ENCODE measurements at places on chromosomes 3 and 15.

- DNase-seq = no peak
Measured at GRCh38 chr3:71547249-71548198, 36.0 kb downstream of the FOXP1 start.

GRCh38 chr15:29530966-29531365 lies 261.3 kb upstream of the NSMCE3 start:
- DNase-seq = no peak

DNA sequence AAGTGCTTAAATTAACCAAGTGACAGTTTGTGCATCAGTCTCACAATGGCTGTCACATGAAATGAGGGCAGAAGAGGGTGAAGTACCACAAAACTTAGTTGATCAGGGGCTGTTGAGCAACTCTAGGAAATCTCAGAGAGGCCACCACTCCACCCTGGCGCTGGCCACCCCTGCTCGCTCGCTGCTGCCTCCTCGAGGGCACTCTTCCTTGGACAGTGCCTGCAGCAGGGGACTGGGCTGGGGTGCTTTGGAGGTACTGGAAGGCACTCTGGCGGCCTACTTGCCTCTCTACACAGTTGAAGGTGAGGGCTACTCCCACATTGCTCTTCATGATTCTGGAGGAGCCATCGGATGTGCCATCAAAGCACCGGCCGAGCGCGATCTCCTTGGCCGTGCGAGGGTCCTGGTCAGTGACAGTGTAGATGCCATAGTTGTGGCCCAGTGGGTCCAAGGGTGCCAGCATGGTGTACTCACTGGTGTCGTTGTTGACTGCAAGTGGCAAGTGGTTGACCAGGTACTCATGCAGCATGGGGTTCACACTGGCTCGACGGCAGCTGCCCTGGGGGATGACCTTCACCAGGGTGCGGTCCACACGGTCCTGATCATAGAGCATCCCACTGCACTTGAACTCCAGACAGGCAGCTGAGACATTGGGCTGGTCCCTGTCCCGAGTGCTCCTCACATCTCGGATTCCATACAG lies 11.6 kb upstream of the CLPX start:
- no peak for DNase-seq

GRCh38 chr3:16338999-16339398 lies 74.0 kb downstream of the OXNAD1 start:
- DNase-seq = no peak

DNA sequence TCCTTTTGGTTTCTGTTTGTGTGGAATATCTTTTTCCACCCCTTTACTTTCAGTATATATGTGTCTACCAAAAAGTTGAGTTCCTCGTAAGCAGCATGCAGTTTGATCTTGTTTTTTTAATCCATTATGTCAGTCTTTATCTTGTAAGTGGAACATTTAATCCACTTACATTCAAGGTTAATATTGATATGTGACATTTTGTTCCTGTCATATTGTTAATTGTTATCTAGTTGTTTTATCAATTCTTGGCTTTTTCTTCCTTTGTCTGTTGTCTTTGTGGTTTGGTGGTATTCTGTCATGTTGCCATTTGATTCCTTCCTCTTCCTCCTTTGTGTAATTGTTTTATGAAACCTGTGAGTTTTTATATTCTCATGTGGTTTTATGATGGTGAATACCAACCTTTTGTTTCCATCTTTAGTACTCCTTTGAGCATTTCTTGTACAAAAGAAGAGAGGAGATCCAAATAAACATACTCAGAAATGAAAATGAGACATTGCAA lies 43.4 kb upstream of the XCR1 start:
- no peak for DNase-seq

DNA sequence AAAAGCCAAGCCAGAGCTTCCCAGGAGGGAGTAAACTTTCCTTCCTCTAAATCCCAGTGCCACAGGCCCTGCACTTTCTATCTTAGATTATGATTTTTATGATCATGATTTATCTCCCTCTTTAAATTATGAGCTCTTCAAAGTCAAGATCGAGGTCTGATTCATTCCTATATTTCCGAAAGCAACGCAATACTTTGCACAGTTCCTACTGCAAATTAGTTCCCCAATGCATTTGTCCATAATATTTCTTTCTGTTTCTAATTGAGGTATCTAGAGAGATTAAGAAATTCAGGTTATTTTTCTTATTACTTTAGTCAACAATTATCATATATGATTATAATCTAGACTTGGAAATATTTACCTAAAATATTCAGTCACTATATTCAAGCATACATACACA lies 173.1 kb upstream of the LPP start:
- DNase-seq = no peak

- no peak for DNase-seq
Measured at GRCh38 chr15:41777421-41777973, 3.2 kb downstream of the MAPKBP1 start.

DNA sequence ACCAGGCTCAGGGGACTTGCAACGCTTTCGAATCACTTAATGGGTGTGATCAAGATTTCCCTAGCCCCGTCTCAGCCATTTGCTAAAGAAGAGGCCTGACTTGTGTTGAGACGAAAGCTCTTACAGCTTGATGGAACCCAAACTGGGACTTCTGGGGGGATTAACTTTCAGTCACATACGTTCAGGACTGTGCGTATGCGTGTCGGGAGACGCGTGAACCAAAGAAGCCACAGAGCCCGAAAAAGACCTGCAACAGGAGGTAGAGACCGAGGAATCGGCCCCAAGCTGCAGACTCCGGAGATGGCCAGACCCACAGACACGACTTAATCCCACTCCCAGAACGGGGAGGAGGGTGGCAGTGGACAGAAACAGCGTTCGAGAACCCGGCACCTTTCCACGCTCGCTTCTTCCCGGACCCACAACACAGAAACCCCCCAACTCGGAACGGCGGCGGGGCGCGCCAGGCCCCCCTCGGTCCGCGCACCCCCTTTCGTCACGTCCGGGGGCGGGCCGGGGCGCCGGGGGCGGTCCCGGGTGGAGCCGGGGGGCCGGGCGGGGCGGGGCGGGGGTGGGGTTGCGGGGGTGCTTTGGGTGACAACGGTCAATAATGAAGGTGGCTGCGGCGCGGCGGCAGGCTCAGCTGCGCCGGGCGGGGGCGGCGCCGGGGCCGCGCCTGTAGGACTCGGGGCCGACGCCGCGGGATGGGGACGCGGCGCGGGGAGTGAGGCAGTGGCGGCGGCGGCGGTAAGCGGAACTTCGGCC lies at the start of gene ATP11B:
TSS of gene ATP11B (plus strand) at position 604 of the 762 bp plus-strand sequence. CDS start 256 bp downstream, outside the sequence.
- peak; percentile 34 for DNase-seq

DNA sequence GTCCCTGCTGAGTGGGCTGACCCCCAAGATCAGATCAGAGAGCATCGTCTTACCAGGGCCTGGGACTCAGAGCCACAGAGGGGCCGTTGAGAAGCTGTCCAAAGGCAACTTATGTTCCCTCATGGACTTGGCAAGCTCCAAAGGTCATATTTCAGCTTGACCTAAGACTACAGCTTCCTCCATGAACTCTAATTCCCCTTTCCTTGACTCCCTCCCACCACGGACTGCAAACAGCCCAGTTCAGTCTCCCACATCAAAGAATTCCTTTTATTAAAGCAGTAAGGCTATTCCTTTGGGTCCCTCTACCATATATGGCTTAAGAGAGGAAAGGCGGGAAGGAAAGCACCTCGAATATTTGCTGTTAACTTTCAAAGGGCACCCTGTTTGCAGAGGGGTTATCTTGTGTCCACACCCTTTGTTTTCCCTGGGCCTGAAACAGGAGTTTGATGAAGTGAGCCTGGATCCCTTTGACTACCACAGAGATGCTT lies 146.1 kb upstream of the THBS1 start:
- DNase-seq = no peak

- DNase-seq = no peak
Measured at GRCh38 chr3:186492385-186492984, 51.7 kb downstream of the CRYGS start.

DNA sequence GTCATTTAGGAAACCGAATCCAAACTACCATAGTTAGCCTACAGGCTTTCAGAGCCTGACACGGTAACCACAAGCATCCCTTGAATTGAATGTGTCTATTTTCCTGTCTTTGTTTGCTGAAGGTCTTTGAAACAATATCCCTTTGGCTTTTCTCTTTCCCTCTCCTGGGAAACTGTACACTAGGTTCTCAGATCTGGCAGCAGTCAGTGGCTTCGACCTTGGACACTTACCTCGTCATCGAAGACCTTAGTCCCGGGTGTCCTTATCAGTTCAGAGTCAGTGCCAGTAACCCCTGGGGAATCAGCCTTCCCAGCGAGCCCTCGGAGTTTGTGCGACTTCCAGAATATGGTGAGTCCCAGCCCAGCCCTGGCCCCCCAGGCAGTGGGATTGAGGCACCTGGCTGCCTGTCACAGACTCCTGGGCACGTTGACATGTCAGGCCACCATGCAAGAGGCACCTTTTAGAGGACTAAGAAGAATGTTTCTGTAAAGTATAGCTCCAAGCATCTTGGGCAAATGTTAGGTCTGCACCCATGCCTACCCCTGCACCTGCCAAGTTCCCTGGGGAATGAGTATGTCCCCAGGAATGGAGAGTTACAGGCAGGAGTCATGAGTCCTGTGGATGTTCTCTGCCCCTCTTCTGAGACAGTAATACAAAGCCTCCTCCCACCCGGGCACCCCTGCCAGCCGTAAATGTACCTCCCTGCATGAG lies 30.4 kb upstream of the UMPS start:
- DNase-seq = no peak

GRCh38 chr3:123344907-123345594 lies 103.8 kb downstream of the ADCY5 start:
- DNase-seq = no peak

DNA sequence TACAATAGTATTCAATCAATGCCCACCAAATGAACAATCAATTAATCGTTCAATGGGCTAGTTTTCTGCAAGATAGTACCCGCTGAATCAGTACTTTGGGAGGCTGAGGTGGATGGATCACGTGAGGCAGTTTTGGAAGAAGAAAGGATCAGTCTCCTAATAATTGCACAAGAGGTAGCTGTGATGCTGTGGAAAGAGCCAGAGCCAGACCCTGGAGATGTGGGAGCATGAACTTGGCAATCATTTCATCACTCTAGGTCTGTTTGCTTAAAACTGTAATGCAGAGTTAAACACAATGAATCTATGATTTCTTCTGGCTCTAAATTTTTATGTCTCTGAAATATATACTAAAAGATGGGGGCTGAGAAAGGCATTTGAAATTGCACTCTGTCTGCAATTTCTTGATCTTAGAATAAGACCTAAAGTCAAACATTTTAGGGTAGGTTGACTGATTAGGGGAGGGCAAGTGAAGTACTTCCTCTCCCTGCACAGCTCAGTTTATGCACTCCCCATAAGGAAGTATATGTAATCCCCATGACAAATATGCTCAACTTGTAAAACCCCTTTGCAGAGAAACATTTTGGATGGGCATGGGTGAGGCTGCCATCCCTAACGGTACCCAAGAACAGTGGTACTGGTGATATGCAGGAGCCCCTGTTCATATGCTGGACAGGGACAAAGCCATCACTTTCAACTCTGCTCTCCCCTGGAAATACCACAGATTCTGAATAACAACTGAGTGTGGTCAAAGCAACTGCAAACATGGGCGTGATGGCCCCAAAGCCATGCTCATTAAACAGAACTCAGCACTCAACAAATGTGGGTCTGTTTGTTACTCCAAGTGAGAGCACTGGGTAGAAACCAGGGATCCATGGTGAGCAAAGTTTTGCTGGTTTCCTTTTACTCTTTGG lies 28.6 kb upstream of the SPATA12 start:
- no peak for DNase-seq
